Diencephalon (tissue), 1 donor: ENCODE measurements at places on chromosomes 3 and 15. TPM values are rescaled to one million over a fixed set of nuclear protein-coding genes. Genes with fewer than 3 reads are reported as not detected.

Gene TEX264
- 26.5 TPM for total RNA-seq

Gene PIF1
- total RNA-seq: 2.3 TPM

Gene KCTD6
- total RNA-seq: 24.0 TPM

Gene ACAN
- 3.0 TPM for total RNA-seq

Gene SAMD7
- total RNA-seq: not detected

Gene CYP1A2
- not detected for total RNA-seq

Gene MLF1
- total RNA-seq: 72.9 TPM
